ENCODE measurements at places on chromosomes 5 and 9. TPM values are rescaled to one million over a fixed set of nuclear protein-coding genes. Genes with fewer than 3 reads are reported as not detected.

DNA sequence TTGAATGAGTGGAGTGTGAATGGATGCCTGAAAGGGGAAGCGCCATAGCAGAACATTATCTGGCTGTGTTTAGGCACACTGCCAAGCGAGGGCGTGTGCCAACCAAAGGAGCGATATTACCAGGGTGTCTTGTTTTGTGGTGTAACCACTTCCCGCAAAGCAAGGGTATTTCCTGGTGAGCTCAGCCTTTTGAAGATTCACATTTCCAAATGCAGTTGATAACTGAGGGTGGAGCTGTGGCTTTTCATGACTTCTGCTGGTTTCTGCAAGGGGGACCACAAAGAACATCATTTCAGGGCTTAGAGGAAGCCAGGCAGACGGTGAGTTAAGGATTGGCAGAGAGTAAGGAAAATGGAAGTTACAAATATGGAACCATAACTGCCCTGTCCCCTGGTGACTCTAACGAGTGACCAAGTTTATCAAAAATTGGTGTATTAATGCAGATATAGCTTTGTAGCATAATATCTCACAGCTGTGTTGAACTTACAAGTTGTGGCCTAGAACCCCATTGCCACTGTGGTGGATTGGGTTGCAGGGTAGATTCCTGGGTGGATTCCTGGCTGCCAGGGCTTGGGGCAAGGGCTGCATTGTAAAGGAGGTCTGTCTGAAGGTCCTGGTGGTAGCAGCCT lies 71.4 kb downstream of the RALGPS1 start:
- peak; percentile 78 for DNase-seq

DNA sequence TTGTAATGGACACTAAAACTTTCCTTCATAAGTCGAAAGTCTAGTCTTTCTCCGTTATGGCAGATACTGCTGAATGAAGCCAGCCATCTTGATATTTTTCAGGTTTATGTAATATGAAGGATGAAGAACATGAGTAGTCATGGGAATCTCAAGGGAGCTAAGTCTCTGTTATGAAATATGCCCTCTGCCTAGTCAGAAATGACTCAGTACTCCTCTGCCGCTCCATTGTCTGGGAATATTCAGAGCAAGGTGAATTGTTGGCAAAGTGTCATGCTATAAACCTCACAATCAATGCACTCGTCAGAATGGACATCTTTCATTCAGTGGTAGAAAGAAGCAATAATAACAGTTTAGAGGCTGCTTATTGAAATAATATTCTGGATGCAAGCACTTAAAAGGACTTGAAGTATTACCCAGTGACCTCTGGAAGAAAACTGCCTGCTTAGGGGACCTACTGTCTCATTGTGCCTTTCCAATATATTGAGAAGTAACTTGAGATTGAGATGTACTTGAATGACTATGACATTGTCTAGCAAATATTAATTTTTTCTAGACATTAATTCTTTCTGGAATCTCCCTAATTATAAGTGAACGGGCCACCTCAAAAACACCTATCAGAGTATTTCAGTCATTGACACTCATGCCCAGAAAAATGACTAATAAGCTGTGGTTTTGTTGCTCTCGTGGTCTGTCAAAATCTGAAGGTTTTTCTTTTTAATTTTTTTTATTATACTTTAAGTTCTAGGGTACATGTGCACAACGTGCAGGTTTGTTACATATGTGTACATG lies 1011.5 kb upstream of the ACO1 start:
- no peak for DNase-seq

DNA sequence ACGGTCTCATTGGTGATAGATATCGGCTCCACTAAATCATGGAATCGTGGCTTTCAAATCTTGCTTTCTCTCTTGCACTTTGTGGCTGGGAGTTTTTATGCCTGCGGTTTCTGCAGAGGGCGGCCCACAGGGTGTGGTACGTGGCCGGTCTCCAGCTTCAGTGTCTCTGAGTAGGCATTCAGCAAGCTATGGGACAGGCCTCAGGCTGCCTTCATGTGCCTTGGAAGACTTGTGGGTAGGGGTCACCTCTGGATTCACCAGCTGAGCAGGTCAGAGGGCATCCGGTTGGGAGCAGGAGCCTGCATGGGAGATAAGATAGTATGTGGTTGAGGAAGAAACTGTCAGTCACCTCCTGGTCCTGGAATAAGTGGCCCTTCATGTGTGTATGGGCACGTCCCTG lies 47.7 kb downstream of the AMBP start:
- no peak for DNase-seq

- DNase-seq, result no peak
Measured at GRCh38 chr9:3263698-3264097, 262.1 kb downstream of the RFX3 start.

Gene IFNA2
- not detected for polyA plus RNA-seq

GRCh38 chr5:17436350-17436749 lies 61.7 kb upstream of the TAF11L2 start:
- no peak for DNase-seq

GRCh38 chr9:4346131-4346530 lies 46.3 kb upstream of the GLIS3 start:
- DNase-seq, result no peak

GRCh38 chr9:105445203-105445881 lies 2.5 kb upstream of the FSD1L start:
- no peak for DNase-seq

DNA sequence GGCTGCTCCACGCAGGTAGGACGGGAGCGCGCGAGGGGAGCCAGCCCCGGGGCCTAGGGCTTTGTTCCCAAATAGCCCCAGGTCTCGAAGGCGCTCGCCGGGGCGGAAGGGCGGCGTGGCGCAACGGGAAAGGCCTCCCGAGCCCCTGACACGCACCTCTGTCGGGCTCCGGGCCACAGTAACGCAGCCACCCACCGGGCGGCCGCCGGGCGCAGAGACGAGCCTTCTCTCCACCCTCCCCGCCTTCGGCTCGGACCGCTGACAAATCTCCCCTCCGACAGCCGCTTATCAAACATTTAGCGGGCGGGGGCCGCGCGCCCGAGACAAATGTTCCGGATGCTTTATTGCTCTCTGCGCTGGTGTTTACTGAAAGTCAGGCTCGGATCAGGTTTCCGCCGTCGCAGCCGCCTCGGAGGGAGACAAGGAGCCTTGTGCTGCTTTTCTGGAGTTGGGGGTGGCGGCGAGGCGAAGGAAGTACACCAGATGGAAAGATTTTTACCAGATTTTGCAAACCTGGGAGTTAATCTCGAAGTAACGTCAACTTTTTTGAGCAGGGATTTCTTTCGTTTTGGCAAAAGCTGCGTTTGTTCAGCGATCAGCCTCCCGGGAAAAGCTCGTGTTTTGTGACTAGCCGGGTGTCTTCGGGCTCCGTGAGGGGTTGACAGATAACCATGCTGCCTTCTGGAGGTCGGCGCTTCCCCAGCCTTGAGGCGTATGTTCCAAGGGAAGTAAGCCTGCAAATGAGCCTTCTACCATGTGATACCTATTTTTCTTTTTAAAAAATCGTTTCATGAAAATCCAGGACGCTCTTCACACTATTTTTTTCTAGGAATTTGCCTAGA lies 950 bp downstream of the RGMB start:
- DNase-seq, result peak; percentile 79

Gene PCDHB8
- polyA plus RNA-seq, result 0.48 TPM

Gene NEUROG1
- not detected for polyA plus RNA-seq

DNA sequence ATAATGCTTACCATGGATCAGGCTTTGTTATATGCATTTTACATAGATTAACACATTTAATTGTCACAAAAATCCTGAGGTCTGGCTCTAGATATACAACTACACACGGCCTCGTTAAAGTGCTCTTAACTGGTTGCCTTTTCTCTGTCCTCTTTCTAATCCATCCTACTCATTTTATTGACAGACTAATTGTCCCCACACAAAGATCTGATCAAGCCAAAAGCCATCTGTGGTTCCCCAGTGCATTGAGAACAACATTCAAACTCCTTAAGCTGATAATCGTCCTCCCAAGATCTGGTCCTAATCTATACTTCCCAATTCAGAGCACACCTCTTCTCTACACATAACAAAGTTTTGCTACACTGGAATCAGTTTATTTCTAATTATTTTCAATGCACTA lies 23.9 kb upstream of the PPP2R2B start:
- DNase-seq, result no peak

DNA sequence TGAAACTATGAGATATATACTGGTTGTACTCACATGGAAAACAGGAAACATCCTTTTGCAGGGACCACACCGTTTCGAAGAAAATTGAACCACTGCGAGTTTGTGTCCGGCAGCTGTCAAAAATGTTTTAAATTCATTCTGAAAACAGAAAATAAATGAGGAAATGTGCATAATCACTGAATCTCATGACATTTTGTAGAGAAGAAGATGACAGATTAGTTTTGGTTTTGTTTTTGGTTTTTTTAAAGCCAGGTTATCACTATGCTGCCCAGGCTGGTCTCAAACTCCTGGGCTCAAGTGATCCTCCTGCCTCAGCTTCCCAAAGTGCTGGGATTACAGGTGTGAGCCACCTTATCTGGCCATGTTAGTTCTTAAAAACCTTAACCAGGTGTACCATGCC lies 3.5 kb downstream of the TXNDC8 start:
- DNase-seq, result no peak

DNA sequence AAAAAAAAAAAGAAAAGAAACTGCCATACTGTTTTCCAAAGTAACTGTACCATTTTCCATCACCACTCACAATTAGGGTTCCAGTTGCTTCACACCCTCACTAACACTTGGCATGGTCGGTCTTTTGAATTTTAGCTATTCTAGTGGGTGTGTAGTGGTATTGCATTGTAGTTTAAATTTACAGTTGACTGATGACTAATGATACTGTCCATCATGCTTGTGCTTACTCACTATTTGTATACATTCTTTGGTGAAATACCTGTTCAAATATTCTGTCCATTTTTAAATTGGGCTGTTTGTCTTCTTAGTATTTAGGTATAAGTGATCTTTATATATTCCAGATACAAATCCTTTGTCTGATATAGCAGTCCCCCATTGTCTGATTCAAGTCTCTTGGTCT lies 36.2 kb upstream of the ZNF169 start:
- no peak for DNase-seq

DNA sequence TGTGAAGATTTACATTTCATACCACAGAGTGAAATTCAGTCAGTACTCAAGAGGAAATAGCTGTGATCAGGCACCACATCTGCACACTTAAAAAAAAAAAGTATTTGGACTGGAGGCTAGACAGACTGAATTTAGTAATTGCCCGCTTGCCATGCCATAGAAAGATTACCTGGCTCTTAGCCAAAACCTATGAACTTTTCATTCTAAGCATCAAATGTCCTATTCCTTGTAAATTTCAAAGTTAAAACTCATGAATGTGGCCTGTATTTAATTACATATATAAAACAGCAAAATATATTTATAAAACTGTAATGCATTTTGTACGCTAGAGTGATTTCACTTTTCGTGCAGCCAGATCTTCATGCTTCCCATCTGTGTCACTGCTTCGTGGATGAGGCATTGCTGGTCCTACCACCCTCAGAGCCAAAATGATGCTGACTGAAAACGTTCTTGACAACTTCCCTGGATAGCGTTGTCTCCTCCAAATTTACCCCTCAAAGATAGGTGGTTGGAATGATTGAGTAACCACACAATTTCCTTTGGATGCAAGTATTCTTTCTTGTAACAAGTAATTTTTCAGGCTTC lies 447.9 kb upstream of the SGCD start:
- no peak for DNase-seq

DNA sequence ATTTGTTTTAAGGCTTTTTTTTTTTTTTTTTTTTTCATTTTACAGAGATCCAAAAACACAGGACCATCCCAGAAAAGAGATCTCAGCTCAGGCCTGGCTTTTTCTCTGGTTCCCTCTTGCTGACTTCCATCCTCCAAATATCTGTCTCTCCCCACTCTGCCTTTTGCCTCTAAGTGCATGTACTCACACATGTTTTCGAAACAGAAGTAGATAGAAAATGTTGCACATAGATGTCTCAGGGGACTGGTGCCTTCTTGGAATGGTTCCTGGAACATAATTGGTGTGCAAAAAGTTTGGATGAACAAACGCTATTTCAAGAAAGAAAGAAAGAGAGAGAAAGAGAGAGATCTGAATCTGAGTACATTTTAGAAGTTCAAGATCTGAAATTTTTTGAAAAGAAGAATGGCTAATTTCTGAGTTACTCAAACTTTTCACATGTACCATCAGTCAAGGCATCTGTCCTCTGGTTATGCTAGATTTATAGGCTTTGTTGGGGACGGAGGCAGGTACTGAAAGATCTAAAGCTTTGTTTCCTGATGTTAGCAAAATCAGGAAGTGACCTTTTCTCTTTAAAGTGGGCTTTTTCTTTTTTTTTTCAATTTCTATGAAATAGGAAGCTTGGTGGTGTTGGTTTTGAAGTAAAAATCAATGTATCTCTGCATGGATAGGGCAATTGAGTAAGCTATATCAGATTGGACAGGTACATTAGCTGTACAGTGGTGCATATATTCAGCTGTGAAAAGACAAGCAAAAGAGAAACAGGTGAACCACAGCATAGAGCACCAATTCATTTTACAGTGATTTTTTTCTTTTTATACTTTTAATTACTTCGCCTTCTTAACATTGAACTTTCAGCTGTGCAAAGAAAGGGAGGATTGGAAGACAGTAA lies 8.5 kb upstream of the TNFSF8 start:
- DNase-seq, result no peak

- no peak for DNase-seq
Measured at GRCh38 chr9:98289614-98290201, 34.3 kb upstream of the TBC1D2 start.

Gene PCDHA9
- polyA plus RNA-seq, result not detected

Gene SLC1A1
- polyA plus RNA-seq, result 1.2 TPM

Gene LCN12
- 25.7 TPM for polyA plus RNA-seq

DNA sequence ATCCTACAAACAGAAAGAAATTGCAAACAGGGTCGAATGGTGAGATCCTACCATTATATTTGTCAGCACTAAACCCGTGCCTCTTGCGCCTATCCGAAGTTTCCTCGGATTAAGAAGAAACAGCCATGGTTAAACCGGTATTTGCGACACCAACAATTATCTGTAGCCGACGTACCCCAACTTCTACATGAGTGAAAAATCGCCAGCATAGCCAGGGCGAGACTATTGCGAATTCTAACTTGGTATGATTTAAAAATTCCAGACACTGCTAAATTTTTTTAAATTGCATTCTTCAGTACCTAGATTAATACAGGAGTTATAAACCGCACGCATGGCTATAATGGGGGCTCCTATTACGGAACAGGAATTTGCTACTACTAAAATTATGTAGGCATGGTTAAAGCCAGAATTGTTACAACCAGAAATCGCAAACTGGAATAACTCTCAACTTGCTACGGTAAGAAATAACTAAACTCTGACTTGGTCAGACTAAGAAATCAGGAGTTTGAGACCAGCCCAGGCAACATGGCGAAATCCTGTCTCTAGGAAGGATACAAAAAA lies 25.3 kb upstream of the ANXA2R start:
- DNase-seq, result no peak

GRCh38 chr5:150017226-150018005 lies 16.9 kb downstream of the HMGXB3 start:
- DNase-seq, result no peak

- DNase-seq, result peak; percentile 34
Measured at GRCh38 chr5:137022043-137022442, 477.1 kb downstream of the SPOCK1 start.

Data from adrenal gland (tissue), 19 donors.